ENCODE measurements at places on chromosomes 16 and 17.

DNA sequence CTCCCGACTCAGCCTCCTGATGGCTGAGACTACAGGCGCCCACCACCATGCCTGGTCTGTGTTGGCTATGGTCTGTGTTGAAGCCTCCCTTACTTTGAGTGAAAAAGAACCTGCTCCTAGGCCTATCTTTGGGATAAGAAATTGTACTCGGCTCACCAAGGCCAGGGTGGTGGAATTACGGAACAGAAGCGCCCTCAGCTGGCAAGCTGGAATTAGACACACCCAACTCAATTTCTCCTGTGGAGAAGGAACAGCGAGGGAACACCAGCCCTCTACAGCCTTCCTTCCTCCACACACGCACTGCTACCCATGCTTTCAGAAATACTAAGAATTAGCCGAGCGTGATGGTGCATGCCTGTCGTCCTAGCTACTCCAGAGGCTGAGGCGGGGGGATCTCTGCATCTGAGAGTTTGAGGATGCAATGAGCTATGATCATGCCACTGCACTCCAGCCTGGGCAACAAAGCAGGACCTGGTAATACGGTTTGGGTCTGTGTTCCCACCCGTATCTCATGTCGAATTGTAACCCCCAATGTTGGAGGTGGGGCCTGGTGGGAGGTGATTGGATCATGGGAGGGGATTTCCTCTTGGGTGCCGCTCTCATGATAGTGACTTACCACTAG lies 40.1 kb upstream of the RBBP6 start:
- no peak for DNase-seq

DNA sequence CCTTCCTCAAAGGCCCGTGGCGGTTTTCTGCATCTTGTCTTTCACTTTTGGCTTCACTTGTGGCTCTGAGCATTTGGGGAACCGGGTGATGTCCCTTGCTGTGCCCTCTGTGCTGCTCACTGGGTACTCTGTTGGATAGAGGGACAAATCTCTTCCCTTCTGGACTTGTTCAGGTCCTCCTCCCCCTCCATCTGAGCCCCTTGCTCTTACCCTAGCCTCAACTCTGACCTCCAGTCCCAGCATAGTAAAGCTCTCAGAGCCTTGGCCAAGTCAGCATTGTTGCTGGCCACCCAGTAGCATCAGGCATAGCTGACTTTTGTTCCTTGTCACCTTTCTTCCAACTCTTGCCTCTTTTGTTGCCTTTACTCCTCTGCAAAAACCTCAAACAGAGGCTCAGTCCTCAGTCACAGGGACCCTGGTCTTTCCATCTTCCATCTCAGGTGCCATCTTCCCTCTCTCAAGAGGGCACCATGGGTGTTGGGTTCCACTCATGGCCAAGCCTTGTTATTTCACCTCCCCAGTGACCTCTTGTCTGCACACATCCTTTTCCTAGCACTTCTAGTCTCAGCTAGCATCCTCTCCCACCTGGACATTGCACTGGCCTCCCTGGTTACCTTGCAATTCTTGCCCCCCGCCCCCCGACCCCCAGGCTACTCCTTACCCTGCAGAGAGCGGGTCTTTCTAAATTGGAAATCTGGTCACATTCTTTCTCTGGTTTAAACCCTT lies 393 bp upstream of the PSMB10 start:
- no peak for DNase-seq

DNA sequence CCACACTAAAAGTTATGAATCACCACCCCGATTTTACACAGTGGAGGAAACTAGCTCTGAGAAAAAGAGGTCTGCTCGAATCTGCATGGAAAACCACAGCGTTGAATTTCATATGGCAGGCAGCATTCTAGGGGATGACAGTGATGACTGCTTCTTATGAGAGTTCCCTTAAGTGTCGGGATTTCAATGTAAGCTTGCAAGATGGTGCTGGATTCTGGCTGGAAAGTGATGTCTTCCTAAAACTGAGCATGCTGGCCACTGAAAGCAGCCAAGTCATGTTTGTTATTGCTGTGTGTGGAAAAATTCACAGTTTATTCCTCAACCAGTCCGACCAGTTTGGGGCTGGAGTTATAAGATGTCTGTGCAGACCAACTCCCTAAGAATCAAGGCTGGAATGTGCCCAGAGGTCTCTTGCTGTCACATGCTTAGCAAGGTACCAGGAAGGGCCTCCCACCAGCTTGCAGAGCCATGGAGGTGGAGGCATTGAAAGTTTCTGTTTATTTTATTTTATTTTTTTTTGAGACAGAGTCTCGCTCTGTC lies 37.2 kb upstream of the GAN start:
- DNase-seq = no peak

GRCh38 chr17:62778990-62779681 lies 29.0 kb downstream of the MARCHF10 start:
- peak; percentile 78 for DNase-seq

DNA sequence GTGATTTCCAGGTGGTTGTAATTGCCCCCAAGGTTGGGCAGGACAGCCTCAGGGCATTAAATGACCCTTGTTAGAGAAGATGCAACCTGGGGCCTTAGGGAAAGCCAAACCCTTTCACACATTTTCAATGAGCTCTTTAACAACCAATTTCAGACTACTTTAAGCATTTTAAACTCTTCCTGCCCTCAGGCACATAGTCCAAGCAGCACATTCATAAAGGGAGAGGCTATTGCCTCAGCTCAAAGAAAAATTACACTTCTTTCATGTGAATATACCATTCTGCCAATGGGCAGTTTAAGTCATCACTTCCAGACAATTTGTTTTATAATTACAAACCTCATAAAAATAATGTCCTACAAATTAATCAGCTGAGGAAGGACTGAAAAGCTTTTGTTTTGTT lies 544.5 kb downstream of the NPIPA7 start:
- no peak for DNase-seq

DNA sequence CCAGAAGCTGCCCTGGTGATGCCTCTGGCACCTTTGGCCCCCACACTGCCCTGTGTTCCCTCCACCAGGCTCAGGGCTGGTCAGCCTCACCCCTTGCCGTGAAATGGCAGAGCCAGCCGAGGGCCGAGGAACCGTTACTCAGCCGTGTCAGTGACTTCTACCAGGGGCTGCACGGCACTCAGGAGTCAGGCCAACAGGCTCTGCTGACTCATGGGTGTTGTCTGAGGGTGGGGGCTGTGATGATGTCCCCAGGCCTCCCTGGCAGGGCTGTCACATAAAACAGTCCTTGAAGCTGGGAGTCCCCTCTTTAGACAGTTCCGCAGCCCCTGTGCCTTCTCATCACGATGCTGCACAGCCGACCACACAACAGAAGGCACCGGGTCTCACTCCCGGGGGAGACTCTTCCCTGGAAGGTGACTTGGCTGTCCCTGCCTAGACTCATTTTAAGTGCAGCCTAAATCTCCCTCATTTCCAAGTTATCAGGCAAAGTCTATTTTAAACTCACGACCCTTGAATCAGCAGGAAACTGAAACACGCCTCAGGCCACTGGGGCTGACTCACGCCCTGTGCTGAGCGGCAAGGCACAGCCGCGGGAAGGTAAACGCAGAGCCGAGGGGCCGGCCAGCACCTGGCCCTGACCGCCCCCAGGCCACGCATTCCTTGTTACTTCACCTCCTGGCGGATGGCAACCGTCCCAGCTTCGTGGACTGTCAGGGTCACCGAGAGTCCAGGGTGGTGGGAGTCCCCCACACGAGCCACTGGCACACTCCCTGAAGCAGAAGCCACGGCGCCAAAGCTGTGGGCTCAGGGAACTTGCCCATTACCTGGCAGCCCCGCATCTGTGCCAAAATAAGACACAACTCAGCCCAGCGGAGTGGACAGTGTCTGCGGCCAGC lies 102.6 kb downstream of the ZNF778 start:
- DNase-seq = peak; percentile 60

DNA sequence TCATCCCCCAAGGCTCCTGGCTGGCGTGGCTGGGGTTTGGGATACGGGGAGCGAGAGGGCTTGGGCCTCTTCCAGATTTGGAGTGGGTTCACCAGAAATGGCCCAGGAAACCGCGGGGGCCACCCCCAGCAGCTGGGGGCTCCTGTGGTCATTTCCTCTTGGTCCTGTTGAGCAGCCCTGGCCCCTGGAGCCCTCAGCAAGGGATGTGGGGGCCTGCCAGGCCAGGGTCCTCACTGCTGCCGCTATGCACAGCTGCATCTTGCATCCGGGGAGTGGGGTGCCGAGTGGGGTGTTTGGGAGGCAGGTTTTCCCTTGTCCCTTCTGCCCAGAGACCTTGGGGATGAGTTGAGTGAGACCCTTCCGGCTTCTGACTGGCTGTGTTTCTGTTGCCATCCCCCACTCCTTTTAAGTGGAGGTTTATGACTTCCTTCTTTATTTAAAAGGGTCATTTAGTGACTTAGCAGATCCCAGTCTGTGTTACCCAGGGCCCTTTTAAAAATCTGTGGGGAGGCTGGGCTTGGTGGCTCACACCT lies 319.8 kb downstream of the SEC14L1 start:
- no peak for DNase-seq

DNA sequence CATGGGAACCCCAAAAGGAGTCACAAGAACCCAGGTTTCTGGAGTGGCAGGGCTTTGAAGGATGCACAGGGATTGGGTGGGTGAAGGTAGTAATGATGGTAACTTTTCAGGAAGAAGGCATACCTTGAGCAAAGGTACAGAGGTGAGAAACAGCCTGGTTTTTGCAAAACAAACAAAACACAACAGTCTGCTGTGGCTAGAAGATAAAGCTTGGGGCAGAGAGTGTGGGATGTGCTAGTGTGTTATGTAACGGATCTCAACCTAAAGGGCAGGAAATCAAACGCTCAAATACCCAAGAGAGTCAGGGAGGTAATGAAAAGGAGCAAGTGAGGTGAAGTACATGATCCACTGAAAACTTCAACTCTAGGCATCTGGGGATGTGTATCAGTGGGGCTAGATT lies 4.6 kb downstream of the PTGES3L start:
- no peak for DNase-seq

- no peak for DNase-seq
Measured at GRCh38 chr17:78672871-78673371, 95.7 kb upstream of the DNAH17 start.

- DNase-seq = no peak
Measured at GRCh38 chr16:86906623-86907022, 328.3 kb downstream of the FOXL1 start.

- no peak for DNase-seq
Measured at GRCh38 chr16:86085795-86086194, 186.8 kb downstream of the IRF8 start.

DNA sequence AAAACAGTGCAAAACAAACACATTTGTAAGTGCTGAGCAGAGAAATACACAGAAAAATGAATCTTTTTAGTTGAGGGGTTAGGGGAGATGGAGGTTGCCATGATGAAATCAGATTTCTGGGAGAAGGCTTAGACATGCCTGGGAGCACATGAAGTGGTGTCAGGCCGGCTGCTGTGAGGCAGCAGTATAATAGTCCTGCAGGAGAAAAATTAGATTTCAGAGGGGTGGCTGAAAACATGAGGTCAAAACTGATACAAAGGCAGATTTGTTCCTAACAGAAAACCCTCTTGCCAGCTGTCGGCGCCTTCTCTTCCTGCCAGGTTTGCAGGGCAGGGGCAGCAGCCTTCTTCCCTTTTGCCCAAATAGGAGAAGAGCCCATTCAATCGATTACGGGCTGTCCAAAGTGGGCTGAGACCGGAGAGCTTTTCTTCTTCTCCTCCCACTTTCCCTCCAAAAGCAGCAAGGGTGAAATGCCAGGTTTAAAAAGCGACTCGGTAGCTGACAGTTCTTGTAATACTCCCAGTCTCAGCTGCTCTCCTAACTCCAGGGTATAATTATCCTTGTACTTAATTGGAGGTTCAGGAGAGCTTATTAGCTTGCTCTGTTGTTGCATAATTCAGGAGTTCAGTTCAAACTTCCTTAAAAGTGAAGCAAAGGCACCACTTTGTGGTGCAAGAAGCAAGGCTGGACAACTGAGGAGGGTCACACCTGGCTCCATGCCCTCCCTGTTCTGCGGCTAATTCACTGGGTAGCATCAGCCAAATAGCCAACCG lies 80.0 kb downstream of the PCTP start:
- DNase-seq = no peak

DNA sequence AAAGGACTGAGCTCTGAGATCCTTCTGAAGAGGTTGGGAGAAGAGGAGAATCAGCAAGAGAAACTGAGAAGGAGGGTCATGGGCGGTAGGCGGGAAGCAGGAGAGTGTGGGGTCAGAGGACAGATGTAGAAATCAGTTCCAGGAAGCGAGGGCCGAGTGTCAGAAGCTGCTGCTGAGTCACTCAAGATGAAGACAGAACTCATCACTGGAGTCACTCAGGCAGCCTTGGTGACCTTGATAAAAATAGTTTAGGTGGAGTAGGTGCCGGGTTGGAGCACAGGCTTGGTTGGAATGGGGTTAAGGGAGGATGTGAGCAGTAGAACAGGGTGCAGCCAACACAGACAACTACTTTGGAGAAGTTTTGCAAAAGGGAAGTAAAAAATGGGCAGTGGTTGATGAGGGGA lies 6.1 kb upstream of the ITGAM start:
- DNase-seq = peak; percentile 77

- no peak for DNase-seq
Measured at GRCh38 chr17:78314683-78315354, 45.1 kb downstream of the SOCS3 start.

GRCh38 chr17:68172461-68172954 lies 75.3 kb upstream of the AMZ2 start:
- peak; percentile 72 for DNase-seq

DNA sequence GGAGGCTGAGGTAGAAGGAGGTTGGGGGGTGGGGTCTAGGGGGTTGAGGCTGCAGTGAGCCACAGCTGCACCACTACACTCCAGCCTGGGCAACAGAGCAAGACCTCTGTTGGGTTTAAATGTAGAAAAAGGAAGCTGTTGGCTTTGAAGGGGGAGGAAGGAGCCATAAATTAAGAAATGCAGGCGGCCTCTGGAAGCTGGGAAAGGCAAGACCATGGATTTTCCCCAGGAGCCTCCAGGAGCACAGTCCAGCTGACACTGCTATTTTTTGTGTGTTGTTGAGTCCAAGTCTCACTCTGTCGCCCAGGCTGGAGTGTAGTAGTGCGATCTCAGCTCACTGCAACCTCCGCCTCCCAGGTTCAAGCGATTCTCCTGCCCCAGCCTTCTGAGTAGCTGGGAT lies 15.9 kb downstream of the LITAF start:
- no peak for DNase-seq

GRCh38 chr16:1572673-1573072 lies 39.2 kb downstream of the IFT140 start:
- no peak for DNase-seq

DNA sequence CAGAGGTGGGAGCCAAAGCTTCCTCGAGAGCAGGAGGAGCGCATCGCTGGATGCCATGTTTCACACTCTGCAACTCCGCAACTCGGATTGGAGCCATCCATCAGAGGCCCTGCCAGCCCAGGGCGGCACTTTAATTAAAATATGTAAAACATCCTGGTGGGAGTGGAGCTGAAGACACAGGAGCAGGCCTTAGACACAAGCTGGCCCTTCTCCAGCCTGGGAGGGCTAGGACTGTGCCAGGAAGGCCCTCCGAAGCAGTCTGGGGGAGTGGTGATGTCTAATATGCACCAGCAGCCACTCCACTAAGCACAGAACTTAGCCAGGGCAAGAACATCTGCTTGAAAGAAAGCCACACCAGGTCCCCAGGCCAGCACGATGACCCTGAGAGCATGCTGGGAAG lies 5.8 kb upstream of the CCDC182 start:
- no peak for DNase-seq

- DNase-seq = no peak
Measured at GRCh38 chr17:43680461-43680860, 18.7 kb upstream of the MEOX1 start.

Data from lower lobe of right lung (tissue), 2 donors.